ENCODE measurements at places on chromosomes 1 and 21. TPM values are rescaled to one million over a fixed set of nuclear protein-coding genes. Genes with fewer than 3 reads are reported as not detected.

S100A12 gene
- total RNA-seq: not detected

ZBTB8A gene
- 0.20 TPM for total RNA-seq

RGS1 gene
- total RNA-seq: 67.3 TPM

TNFAIP8L2 gene
- 31.2 TPM for total RNA-seq

HSD3B2 gene
- total RNA-seq: not detected

WDR77 gene
- 26.3 TPM for total RNA-seq

ADAM30 gene
- total RNA-seq: not detected

LINGO4 gene
- 1.3 TPM for total RNA-seq

CLCA1 gene
- not detected for total RNA-seq

C1orf94 gene
- not detected for total RNA-seq

C1orf146 gene
- not detected for total RNA-seq

LAD1 gene
- total RNA-seq: not detected

CR1 gene
- total RNA-seq: not detected

FAM72D gene
- 19.6 TPM for total RNA-seq

TMEM54 gene
- total RNA-seq: not detected

OR2L5 gene
- not detected for total RNA-seq
